ENCODE measurements at places on chromosomes 1 and 21.

DNA sequence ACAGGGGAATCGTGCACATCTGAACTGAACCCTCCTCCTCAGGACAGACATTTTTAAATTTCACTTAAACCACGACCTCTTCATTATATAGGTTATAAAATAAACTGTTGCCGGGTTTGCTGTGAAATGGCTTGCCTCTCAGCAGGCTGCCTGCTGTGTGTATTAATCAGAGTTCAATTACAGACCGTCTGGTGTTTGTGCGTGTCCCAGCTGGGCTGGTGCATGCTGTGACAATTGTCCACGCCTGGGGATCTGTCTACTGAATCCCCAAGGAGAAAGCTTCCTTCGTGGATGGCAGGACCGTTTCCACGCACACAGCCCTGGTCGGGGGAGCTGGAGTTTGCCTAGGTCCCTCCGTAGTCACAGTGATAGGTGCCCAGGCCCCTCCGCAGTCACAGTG, 13.4 kb upstream of the AGPAT3 start:
- no peak for DNase-seq

DNA sequence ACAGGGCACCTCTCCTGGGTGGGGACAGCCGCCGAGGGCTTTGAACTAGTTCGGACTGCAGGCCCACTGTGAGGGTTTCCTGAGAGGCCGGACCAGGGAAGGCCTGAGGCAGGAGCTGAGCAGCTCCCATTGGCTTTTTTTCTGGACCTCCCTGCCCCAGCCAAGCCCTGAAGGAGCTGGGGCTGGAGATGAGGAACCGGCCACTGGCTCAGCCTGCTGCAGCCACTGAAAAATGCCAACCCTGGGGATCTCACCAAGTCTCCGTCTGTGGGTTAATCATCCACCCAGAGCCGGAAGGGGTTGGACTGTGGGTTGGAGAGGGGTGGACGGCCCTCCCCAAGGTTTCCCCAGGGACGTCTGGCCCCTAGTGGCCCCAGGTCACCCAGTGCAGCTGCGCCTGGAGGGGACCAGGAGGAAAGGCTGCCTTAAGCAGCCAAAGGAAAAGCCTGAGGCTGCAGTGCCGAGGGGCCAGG, 2.5 kb downstream of the VWA1 start:
- DNase-seq = peak; percentile 52

- no peak for DNase-seq
Observed at GRCh38 chr1:204278251-204278650, 64.5 kb upstream of the GOLT1A start.

- DNase-seq = no peak
Observed at GRCh38 chr1:13548281-13548680, 34.5 kb upstream of the LRRC38 start.

DNA sequence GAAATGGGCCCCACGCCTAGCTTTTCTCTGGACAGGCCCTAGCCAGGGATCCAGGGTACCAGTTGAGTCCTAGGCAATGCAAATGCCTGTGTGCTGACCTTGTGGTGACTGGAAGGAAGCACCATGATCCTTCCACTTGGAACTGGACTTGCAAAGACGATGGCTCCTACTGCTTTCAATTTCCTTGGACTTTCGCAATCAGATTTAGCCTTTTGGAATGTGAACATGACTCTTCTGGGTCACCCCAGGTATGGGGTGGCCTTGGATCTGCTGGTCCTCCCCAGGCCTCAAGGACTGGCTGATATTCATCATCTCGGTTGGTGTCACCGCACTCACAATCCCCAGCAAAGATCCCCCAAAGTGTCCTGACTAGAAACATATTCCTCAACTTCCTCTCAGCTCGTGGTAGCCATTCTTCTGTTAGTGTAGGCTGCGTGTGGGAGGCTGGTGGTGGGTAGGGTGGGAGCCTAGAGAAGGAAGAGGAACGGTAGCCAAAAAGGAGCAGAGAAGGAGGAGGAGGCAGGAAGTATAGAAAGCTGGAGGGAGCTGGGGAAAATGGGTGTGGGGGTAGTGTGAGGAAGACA, 130.5 kb downstream of the PPIAL4G start:
- peak; percentile 26 for DNase-seq

GRCh38 chr1:175891783-175892309, 148.5 kb upstream of the TNR start:
- no peak for DNase-seq
